Hepatocyte (in vitro differentiated cells): ENCODE measurements at places on chromosomes 7 and 10. TPM values are rescaled to one million over a fixed set of nuclear protein-coding genes. Genes with fewer than 3 reads are reported as not detected.

Gene PKD2L1
- 0.10 TPM in 1 of 2 replicates, not detected in the other for total RNA-seq

Gene ZNF503
- 17.6 and 19.6 TPM in 2 replicates for total RNA-seq

- no peaks in the 10 kb centered on the region for H3K36me3 ChIP-seq
- no peak for DNase-seq
- no peak overlapping the region for H3K4me3 ChIP-seq
- H3K27me3 ChIP-seq = no peaks in the 10 kb centered on the region
- no peak overlapping the region for H3K27ac ChIP-seq
These were observed 5.6 kb downstream of the CDC123 start for GRCh38 chr10:12201543-12201942.

Gene IL2RA
- total RNA-seq = not detected in 2 replicates

Gene IDI2
- 0.33 TPM in 1 of 2 replicates, not detected in the other for total RNA-seq

Gene RBP4
- 494 and 527 TPM in 2 replicates for total RNA-seq

Gene MUC3A
- 1.9 and 4.9 TPM in 2 replicates for total RNA-seq

DNA sequence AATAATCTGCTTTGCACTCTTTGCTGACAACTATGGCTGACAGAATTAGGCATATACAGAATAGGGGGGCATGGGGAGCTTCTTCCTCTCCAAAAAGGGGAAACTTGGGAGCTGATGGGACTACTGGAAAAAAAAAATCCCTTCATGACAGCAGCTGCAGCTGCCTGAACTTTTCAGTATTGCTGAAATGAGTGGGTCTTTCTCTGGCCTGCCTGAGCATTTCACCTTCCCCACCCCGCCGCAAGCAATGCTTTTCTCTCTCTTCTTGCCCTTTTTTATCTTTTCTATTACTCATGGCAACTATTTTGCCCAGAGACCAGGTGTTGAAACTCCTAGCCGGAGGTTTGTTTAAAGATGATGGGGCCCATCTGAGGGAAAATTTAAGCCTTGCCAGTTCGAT is 244.9 kb downstream of the SEMA3D start:
- H3K27ac ChIP-seq = no peak overlapping the region
- no peak overlapping the region for H3K4me3 ChIP-seq
- H3K27me3 ChIP-seq = no peaks in the 10 kb centered on the region
- no peaks in the 10 kb centered on the region for H3K4me1 ChIP-seq
- H3K36me3 ChIP-seq = no peaks in the 10 kb centered on the region

DNA sequence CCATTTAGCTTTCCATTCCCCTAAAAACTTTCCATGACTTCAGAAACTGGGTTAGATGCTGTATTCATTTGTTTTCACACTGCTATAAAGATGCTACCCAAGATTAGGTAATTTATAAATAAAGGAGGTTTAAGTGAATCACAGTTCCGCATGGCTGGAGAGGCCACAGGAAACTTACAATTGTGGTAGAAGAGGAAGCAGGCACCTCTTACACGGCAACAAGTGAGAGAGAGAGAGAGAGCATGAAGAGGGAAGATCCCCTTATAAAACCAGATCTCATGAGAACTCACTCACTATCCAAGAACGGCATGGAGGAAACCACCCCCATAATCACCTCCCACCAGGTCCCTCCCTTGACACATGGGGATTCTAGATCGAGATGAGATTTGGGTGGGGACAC is 336.8 kb downstream of the TFEC start:
- DNase-seq = no peak
- no peaks in the 10 kb centered on the region for H3K27me3 ChIP-seq
- H3K4me1 ChIP-seq = no peaks in the 10 kb centered on the region
- no peak overlapping the region for H3K4me3 ChIP-seq

GRCh38 chr7:155809332-155809946 is 2.8 kb downstream of the SHH start:
- H3K27me3 ChIP-seq = peaks cover 78% of the 10 kb centered on the region
- H3K27ac ChIP-seq = peak overlapping the region; percentile 96
- no peak for DNase-seq
- peaks cover 28% of the 10 kb centered on the region for H3K4me1 ChIP-seq

Gene RAMP3
- not detected in 2 replicates for total RNA-seq

DNA sequence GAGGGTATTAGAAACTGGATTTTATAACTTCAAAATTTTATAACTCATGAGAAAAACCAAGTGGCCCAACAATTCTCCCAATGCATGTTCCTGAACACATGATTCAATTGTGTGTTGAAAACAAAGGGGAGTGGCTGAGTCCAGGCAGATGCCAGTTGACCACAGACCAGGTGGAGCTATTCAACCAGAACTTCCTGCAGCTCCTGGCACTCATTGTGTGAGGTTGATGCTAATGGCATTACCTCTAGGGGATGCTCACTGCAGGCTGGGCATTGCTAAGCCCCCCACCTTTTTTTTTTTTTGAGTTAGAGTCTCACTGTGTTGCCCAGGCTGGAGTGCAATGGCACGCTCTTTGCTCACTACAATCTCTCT is 20.3 kb downstream of the MYOF start:
- H3K27me3 ChIP-seq = no peaks in the 10 kb centered on the region
- no peak overlapping the region for H3K27ac ChIP-seq
- peaks cover 40% of the 10 kb centered on the region for H3K4me1 ChIP-seq
- no peaks in the 10 kb centered on the region for H3K36me3 ChIP-seq
- no peak overlapping the region for H3K4me3 ChIP-seq
- DNase-seq = no peak

DNA sequence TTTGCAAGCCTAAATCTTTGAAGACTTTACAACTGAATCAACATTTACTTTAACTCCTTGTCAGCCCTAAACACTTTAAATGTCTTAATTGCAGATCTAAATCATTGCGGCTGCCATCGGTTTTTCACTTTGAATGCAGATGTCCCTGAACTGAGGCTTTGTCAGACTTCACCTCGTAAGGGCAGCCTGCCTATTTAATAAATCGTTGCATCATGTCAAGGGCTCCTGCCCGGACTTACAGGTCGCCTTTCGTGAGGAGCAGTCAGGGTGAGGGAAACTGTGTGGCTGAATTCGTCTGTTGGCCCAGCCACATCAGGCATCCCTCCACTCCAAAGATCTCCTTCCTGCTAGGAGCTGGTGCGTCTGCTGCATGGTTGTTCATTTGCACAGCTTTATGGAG is 368.2 kb upstream of the NPVF start:
- H3K4me1 ChIP-seq = no peaks in the 10 kb centered on the region
- no peaks in the 10 kb centered on the region for H3K36me3 ChIP-seq
- DNase-seq = peak; percentile 34
- H3K27me3 ChIP-seq = no peaks in the 10 kb centered on the region
- H3K4me3 ChIP-seq = no peak overlapping the region

DNA sequence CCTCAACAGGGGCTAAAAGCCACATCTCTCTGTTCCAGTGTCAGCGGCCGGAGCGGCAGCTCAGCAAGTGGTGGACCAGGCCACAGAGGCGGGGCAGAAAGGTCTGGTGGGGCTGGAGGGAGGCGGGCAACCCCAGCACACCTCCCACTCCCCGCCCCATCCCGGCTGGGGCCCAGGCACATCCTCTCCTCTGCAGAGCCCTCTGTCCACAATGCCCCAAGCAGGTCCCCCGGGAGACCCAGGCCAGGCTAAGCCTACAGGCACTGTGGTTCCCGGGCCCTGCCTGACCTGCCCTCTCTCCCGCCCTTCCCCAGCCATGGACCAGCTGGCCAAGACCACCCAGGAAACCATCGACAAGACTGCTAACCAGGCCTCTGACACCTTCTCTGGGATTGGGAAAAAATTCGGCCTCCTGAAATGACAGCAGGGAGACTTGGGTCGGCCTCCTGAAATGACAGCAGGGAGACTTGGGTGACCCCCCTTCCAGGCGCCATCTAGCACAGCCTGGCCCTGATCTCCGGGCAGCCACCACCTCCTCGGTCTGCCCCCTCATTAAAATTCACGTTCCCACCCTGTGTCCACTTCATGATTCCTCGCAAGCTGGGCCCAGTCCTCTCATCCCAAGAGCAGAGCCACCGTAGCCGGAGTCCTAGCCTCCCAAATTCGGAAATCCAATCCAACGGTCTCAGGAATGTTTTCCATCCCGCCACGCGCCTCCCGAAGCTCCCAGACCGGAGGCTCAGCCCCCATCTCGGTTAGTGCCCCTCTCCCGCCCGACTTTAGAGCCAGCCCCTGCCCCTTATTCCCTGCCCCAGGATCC is 2.1 kb downstream of the ADIRF start:
- H3K36me3 ChIP-seq = no peaks in the 10 kb centered on the region
- H3K27me3 ChIP-seq = no peaks in the 10 kb centered on the region
- peaks cover 33% of the 10 kb centered on the region for H3K4me1 ChIP-seq
- H3K27ac ChIP-seq = peak overlapping the region; percentile 91

GRCh38 chr7:116588225-116588624 is 63.4 kb downstream of the CAV1 start:
- no peaks in the 10 kb centered on the region for H3K27me3 ChIP-seq
- no peak overlapping the region for H3K27ac ChIP-seq
- no peak overlapping the region for H3K4me3 ChIP-seq
- H3K36me3 ChIP-seq = no peaks in the 10 kb centered on the region

DNA sequence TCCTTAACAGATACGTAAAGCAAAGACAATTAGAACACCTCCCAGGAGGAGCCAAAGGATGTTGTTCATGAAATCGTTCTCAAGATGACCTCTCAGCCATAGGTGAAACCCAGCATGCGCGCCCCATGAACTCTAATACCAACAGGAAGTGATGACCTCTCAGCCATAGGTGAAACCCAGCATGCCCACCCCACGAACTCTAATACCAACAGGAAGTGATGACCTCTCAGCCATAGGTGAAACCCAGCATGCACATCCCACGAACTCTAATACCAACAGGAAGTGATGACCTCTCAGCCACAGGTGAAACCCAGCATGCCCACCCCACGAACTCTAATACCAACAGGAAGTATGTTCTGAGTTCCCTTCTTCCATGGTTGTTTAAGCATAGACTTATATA is 205.2 kb upstream of the ADARB2 start:
- no peak for DNase-seq
- no peaks in the 10 kb centered on the region for H3K27me3 ChIP-seq
- H3K4me1 ChIP-seq = no peaks in the 10 kb centered on the region
- no peak overlapping the region for H3K4me3 ChIP-seq
- H3K36me3 ChIP-seq = no peaks in the 10 kb centered on the region

GRCh38 chr10:132493246-132493755 is 44.3 kb upstream of the INPP5A start:
- H3K4me3 ChIP-seq = no peak overlapping the region
- peaks cover 4% of the 10 kb centered on the region for H3K4me1 ChIP-seq
- DNase-seq = no peak
- H3K27ac ChIP-seq = no peak overlapping the region

- no peaks in the 10 kb centered on the region for H3K36me3 ChIP-seq
- DNase-seq = no peak
- no peak overlapping the region for H3K27ac ChIP-seq
- no peak overlapping the region for H3K4me3 ChIP-seq
- peaks cover 35% of the 10 kb centered on the region for H3K27me3 ChIP-seq
These were observed 3.1 kb downstream of the RASGEF1A start for GRCh38 chr10:43263551-43264343.

DNA sequence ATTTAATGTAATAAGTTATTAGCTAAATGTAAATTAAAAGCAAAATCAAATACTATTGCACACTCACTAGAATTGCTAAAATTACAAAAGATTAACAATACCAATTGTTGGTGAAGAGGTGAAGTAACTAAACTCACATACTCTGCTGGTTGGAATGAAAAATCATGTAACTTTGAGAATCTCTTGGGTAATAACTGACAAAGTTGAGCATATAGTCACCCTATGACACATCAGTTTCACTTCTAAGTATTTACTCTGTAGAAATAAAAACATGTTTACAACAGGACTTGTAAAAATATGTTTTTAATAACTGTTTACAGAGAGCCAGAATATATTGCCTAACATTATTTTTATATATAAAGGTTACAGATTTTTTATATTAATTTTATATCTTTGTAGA is 33.6 kb downstream of the CNTNAP2 start:
- H3K4me1 ChIP-seq = no peaks in the 10 kb centered on the region
- H3K27me3 ChIP-seq = no peaks in the 10 kb centered on the region
- no peak overlapping the region for H3K4me3 ChIP-seq
- H3K36me3 ChIP-seq = no peaks in the 10 kb centered on the region
- H3K27ac ChIP-seq = no peak overlapping the region

DNA sequence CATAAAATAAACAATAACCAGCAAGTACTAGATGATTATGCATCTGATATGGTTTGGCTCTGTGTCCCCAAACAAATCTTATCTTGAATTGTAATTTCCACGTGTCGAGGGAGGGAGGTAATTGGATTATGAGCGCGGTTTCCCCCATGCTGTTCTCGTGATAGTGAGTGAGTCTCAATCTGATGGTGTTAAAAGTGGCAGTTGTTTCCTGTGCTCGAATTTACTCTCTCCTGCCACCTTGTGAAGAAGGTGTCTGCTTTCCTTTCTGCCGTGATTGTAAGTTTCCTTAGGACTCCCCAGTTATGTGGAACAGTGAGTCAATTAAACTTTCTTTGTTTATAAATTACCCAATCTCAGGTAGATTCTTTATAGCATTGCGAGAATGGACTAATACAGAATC is 15.1 kb downstream of the CNTNAP2 start:
- no peak overlapping the region for H3K4me3 ChIP-seq
- no peaks in the 10 kb centered on the region for H3K36me3 ChIP-seq
- H3K27me3 ChIP-seq = no peaks in the 10 kb centered on the region
- DNase-seq = no peak
- H3K4me1 ChIP-seq = no peaks in the 10 kb centered on the region

- no peaks in the 10 kb centered on the region for H3K36me3 ChIP-seq
- H3K27ac ChIP-seq = no peak overlapping the region
- no peak overlapping the region for H3K4me3 ChIP-seq
These were observed 70.4 kb downstream of the ZFAND4 start for GRCh38 chr10:45602082-45602730.

DNA sequence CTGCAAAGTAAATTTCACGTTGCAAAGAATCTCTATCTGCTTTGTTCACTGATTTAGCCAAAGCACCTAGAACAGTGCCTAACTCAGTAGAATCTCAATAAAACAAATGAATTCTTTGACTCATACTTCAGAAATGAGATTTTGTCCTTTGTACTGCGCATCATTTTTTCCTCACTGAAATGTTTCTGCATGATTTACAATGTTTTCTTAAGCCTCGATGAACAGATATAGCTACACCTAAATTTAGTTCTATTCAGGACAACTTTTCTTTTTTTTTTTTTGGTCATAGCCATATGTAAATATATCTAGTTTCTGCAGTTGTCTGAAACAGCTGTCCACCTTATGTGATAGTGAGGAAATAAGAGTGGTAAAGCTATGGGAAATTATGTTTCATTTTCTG is 15.3 kb downstream of the GNAT3 start:
- no peak for DNase-seq
- H3K4me3 ChIP-seq = no peak overlapping the region
- no peaks in the 10 kb centered on the region for H3K27me3 ChIP-seq
- H3K27ac ChIP-seq = no peak overlapping the region
- H3K36me3 ChIP-seq = no peaks in the 10 kb centered on the region
- peaks cover 4% of the 10 kb centered on the region for H3K4me1 ChIP-seq

Gene NPS
- not detected in 2 replicates for total RNA-seq
